ENCODE measurements at places on chromosomes 7 and 10. TPM values are rescaled to one million over a fixed set of nuclear protein-coding genes. Genes with fewer than 3 reads are reported as not detected.

- DNase-seq: no peak
- no peak overlapping the region for H3K4me3 ChIP-seq
- no peaks in the 10 kb centered on the region for H3K36me3 ChIP-seq
- no peaks in the 10 kb centered on the region for H3K4me1 ChIP-seq
- no peaks in the 10 kb centered on the region for H3K27me3 ChIP-seq
These were observed 99.6 kb upstream of the CCNY start for GRCh38 chr10:35236739-35237138.

DNA sequence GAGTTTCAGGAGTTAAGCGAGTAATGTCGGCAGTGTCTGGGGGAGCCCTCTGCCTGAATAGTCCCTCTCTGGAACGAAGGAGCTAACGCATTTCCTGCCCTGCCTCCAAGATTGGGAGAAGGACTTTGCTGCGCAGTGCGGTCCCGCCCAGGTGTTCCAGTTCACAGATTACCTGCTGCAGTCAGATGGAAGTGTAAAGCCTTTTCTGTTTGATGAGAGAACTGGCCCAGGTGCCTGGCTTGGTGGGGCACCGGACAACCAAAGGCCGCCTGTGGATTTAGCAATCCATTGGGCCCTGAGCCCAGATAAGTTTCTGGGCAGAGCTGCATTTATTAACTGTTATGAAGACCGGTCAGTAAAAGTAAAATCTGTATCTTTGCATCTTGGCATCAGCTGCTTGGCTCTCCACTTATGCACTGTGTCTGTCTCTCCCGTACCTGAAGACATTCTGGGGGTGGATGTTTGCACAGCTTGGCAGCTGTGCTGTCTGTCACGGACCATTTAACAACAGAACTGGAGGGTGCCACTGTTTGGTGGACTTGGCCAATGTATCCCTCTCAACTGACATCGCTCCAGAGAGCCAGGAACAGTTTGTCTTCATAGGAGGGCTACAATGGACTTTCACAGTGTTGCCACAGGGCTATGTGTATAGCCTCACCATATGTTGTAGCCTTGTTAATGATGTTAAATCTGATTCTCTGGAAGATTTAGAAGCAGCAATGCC is 654.7 kb upstream of the ZWINT start:
- no peak for DNase-seq
- H3K4me3 ChIP-seq: no peak overlapping the region
- no peaks in the 10 kb centered on the region for H3K4me1 ChIP-seq
- no peaks in the 10 kb centered on the region for H3K36me3 ChIP-seq
- H3K27me3 ChIP-seq: no peaks in the 10 kb centered on the region
- H3K27ac ChIP-seq: no peak overlapping the region

DNA sequence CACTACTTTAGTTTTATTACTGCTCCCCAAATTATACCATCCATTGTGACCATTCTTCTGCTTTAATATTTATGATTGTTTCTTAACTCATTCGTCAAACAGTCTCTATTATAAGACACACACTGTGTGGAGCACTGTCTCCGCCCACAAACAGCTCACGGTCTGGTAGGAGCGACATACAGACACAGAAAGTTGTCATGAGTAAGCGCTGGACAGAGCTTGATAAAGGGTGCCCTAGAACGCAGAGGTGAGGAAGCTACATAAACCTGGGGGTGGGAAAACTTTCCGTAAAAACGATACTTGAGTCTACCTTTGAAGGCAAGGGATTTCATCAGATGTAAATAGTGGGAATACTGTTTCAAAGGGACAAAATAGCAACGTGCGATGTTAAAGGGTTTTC is 207.9 kb downstream of the PHF14 start:
- H3K4me3 ChIP-seq: no peak overlapping the region
- no peaks in the 10 kb centered on the region for H3K27me3 ChIP-seq
- no peaks in the 10 kb centered on the region for H3K4me1 ChIP-seq

DNA sequence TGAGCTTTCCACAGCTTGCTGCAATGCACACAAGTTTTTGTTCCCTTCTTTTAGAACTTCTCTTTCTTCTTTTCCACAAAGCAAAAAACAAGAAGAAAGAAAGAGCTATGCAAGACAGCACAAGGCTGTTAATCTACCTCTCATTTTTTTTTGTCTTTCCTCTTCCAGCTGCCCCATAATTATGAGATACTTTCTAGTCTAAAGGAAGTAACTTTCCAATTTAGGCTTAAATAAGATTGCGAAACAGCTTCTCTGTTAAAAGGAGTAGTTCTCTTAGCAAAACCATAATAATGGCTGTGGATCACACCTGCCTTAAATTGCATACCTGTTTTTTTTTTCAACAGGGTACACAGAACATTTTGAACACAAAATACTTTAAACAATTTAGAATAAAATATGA is 56.0 kb downstream of the NDUFB2 start:
- H3K36me3 ChIP-seq: peaks cover 4% of the 10 kb centered on the region
- H3K27ac ChIP-seq: no peak overlapping the region
- DNase-seq: no peak
- no peak overlapping the region for H3K4me3 ChIP-seq
- no peaks in the 10 kb centered on the region for H3K4me1 ChIP-seq

GRCh38 chr7:147578196-147578595 is 1012.4 kb upstream of the C7orf33 start:
- H3K36me3 ChIP-seq: no peaks in the 10 kb centered on the region
- DNase-seq: no peak
- no peak overlapping the region for H3K4me3 ChIP-seq
- H3K27me3 ChIP-seq: no peaks in the 10 kb centered on the region
- no peak overlapping the region for H3K27ac ChIP-seq
- no peaks in the 10 kb centered on the region for H3K4me1 ChIP-seq

DNA sequence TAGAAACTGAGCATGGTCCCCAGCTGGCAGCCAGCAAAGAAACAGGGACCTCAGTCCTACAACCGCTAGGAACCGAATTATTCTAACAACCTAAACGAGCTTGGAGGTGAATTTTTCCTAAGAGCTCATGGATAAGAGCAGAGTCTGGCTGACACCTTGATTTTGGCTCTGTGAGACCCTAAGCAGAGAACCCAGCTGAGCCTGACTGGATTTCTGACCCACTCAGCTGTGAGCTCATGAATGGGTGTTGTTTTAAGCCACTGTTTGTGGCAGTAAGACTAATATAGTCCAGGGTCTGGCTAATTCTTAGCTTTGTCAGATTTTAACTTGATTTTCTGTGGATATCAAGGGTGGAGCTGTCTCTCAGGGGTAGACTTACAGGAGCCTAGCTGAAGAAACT is 77.1 kb downstream of the KAT6B start:
- peak overlapping the region; percentile 27 for H3K27ac ChIP-seq
- no peaks in the 10 kb centered on the region for H3K27me3 ChIP-seq
- DNase-seq: no peak
- peaks cover 33% of the 10 kb centered on the region for H3K4me1 ChIP-seq
- no peaks in the 10 kb centered on the region for H3K36me3 ChIP-seq

DNA sequence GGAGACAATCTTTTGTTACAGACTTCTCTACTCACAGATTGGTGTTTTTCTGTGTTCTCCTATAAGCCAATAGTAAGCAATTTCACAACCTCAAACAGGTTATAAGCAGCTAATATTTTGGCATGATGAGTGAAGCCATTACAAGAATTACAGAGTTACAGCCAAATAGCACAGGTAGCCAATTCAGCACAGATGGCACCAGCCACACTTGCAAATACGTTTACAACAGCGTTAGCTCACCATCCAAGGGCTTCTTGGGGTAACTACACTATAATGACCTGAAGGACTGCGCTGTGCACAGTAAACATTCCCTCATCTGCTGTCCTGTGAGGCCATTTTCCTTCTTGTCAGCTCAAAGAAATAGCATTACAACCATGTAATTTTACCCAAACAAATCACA is 428.6 kb downstream of the TCERG1L start:
- H3K4me1 ChIP-seq: no peaks in the 10 kb centered on the region
- no peak overlapping the region for H3K4me3 ChIP-seq
- no peak overlapping the region for H3K27ac ChIP-seq
- no peak for DNase-seq

GRCh38 chr7:69722843-69723242 is 124.6 kb downstream of the AUTS2 start:
- H3K27me3 ChIP-seq: no peaks in the 10 kb centered on the region
- no peak overlapping the region for H3K4me3 ChIP-seq
- no peaks in the 10 kb centered on the region for H3K36me3 ChIP-seq
- no peak overlapping the region for H3K27ac ChIP-seq

DNA sequence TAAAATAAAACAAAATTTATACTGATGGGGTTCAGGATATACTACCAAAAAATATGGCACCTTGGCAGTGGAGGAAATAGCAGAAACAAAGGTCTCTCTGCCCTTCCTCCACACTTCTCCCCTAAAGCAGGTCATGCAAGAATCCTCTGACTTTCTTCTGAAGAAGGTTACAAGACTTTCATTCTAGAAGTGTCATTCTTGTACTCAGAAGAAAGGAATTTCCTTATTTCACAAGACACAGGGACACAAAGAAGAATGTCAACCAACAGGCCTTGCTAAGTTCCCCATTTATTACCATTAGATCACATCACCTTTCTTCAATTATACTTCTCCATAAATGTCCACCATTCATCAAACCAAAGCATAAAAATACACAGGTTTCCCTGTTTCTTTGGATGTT is 470.2 kb downstream of the PAXIP1 start:
- no peak for DNase-seq
- H3K4me3 ChIP-seq: no peak overlapping the region
- H3K27ac ChIP-seq: no peak overlapping the region
- no peaks in the 10 kb centered on the region for H3K36me3 ChIP-seq
- no peaks in the 10 kb centered on the region for H3K4me1 ChIP-seq

- H3K36me3 ChIP-seq: no peaks in the 10 kb centered on the region
- H3K27me3 ChIP-seq: no peaks in the 10 kb centered on the region
- no peaks in the 10 kb centered on the region for H3K4me1 ChIP-seq
- no peak overlapping the region for H3K27ac ChIP-seq
These were observed 27.1 kb upstream of the SEMA3C start for GRCh38 chr7:80945976-80946375.

- H3K4me3 ChIP-seq: no peak overlapping the region
- no peak overlapping the region for H3K27ac ChIP-seq
- H3K36me3 ChIP-seq: no peaks in the 10 kb centered on the region
These were observed 21.4 kb upstream of the KIF20B start for GRCh38 chr10:89679986-89680385.

GRCh38 chr7:120987683-120988590 is 574 bp upstream of the CPED1 start:
- H3K27ac ChIP-seq: no peak overlapping the region
- H3K36me3 ChIP-seq: no peaks in the 10 kb centered on the region
- H3K4me3 ChIP-seq: peak overlapping the region; percentile 76
- peaks cover 53% of the 10 kb centered on the region for H3K27me3 ChIP-seq
- peak; percentile 85 for DNase-seq
- peaks cover 17% of the 10 kb centered on the region for H3K4me1 ChIP-seq

DNA sequence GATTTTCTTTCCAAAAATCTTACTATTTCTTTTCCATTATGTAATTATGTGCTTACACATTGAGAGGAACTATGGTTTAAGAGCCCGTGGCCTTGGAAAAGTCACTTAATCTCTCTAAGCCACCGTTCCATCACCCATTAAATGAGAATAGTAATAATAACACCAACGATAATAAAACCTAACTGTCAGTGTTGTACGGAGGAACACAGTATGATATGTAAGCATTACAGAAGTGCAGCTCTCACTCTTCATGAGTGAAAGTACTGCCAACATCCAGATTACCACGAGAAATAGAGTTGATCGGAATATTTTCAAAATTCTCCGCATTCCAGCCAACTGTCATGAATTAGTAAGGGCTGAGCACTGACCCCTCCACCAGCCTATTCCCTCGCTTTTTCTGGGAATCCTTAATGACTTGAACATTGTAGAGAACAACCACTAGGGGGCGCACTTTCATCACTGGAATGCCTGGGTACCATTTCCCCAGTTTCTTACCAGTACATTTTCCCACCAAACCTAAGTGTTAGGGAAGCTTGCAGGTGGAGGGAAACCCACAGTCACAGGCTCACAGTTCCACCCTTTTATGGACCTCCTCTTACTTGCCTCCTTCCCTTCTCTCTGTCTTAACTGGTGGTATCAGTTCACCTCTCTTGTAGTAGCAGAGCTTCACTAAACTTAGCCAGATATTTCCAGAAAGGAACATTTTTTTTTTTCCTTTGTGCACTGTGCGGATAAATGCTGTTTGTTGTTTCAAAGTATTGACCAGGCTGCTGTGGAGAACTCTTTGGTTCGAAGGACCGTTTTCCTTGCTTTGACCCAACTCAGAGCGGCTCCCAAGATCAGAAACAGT is 27.8 kb downstream of the NKX2-3 start:
- no peak overlapping the region for H3K27ac ChIP-seq
- no peaks in the 10 kb centered on the region for H3K4me1 ChIP-seq
- no peaks in the 10 kb centered on the region for H3K36me3 ChIP-seq
- no peak overlapping the region for H3K4me3 ChIP-seq
- peak; percentile 59 for DNase-seq

GRCh38 chr10:102153093-102153620 is 968 bp downstream of the NOLC1 start:
- H3K4me3 ChIP-seq: peak overlapping the region; percentile 95
- H3K27ac ChIP-seq: peak overlapping the region; percentile 95
- peaks cover 12% of the 10 kb centered on the region for H3K36me3 ChIP-seq
- H3K4me1 ChIP-seq: peaks cover 65% of the 10 kb centered on the region

DNA sequence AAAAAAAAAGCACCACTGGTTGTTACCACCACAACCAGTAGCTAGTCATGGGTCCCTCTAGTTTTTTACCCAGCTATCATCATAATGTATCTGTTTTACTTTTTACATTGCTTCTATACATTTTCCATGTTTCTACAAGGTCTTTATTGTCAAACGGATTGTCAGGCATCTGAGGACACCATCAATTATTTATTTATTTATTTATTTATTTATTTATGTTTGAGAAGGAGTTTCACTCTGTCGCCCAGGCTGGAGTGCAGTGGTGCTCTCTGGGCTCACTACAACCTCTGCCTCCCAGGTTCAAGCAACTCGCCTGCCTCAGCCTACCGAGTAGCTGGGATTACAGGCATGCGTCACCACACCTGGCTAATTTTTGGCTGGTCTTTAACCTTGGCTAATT is 29.0 kb upstream of the HNRNPH3 start:
- H3K4me1 ChIP-seq: no peaks in the 10 kb centered on the region
- H3K4me3 ChIP-seq: no peak overlapping the region
- no peak overlapping the region for H3K27ac ChIP-seq
- DNase-seq: no peak
- H3K36me3 ChIP-seq: no peaks in the 10 kb centered on the region

DNA sequence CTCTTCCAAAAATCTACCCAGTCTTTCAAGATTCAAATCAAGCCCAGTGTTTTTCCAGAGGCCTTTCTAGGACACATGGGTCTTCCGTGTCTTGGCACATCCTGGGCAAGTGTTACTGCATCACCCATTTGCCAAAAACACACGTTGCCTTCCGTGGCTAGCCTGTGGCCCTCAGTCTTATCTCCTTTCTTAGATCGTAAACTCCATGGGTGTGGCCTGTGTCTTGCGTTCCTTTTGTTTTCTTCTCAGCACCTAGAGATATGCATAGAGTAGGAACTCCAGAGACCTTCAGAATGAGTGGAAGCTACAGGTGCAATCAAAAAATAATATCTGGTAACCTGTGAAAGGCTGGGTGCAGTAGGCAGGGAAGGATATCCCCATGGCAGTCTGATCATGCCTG is 56.5 kb upstream of the NMT2 start:
- H3K27ac ChIP-seq: no peak overlapping the region
- H3K4me3 ChIP-seq: no peak overlapping the region
- no peaks in the 10 kb centered on the region for H3K27me3 ChIP-seq
- H3K36me3 ChIP-seq: peaks cover 8% of the 10 kb centered on the region

HSPA14 gene
- 22.3 TPM for total RNA-seq

GNG11 gene
- total RNA-seq: not detected

RET gene
- total RNA-seq: 0.29 TPM

ZCWPW1 gene
- total RNA-seq: 6.5 TPM

SLC13A1 gene
- not detected for total RNA-seq

ANXA8L1 gene
- 0.51 TPM for total RNA-seq

PLXDC2 gene
- 0.07 TPM for total RNA-seq
